ENCODE measurements at places on chromosomes 6 and 20.

DNA sequence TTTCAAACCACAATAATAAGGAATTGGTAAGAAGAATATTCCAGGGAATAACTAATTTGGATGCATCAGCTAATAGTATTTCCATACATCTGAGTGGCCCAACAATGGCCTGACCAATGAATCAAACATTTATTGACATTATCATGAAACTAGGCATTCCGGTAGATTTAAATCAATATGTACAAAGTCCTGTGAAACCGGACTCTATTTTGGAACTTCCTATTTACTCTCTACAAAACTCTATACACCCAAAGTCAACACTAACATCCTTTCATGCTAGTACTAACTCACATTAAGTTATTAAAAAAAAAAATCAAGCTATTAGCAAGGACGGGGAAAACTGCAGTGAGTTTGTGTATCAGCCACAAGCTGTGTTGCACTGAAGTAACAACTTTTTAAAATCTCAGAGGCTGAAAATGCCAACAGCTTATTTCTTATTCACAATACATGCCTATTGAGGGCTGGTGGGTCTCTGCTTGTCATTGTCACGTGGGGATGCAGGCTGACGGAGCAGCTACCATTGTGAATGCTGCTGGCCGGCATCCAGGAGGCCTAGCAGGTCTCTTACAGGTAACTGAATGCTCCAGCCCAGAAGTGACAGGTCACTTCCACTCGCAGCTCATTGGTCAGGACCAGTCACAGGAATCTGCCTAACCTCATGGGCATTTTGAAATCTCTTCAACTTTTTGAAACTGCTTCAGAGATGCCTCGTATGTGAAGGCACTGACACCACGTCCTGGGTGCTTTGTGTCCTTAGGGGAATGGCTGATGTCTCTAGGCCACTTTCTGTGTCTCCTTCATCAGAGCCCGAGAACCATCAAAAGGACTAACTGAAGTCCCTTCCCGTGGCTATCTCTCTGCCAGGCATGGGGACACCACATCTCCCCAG is 76.3 kb downstream of the SLC22A23 start:
- no peak for DNase-seq

DNA sequence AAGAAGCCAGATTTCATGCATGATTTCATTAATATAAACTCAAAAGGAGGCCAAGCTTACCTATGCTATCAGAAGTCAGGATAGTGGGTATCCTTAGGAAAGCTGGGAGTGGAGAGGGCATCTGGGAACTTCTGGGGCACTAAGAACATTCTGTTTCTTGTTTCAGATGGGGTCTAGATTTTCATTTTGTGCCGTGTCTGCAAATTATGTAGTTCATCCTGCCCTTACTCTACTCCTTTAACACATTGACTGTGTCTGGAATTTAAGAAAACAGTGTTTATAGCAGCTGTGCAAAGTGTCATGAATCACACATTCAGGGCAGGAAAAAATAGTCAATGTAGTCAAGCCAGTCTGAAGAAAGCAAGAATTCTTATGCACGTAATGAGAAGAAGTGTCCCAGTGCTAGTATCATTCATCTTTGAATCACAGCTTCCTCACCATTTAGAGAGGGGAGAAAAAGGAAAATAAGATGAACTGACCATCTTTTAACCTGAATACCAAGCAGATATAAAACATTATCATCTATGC is 11.6 kb upstream of the SPTLC3 start:
- no peak for DNase-seq

- no peak for DNase-seq
Observed at GRCh38 chr6:141576751-141577150, 556.0 kb upstream of the GJE1 start.

- DNase-seq, result no peak
Observed at GRCh38 chr6:41047745-41048732, 5.0 kb upstream of the APOBEC2 start.

- no peak for DNase-seq
Observed at GRCh38 chr6:43246301-43247113, 3.2 kb downstream of the TTBK1 start.

GRCh38 chr6:38180586-38180985 is 361.1 kb downstream of the ZFAND3 start:
- DNase-seq, result no peak

DNA sequence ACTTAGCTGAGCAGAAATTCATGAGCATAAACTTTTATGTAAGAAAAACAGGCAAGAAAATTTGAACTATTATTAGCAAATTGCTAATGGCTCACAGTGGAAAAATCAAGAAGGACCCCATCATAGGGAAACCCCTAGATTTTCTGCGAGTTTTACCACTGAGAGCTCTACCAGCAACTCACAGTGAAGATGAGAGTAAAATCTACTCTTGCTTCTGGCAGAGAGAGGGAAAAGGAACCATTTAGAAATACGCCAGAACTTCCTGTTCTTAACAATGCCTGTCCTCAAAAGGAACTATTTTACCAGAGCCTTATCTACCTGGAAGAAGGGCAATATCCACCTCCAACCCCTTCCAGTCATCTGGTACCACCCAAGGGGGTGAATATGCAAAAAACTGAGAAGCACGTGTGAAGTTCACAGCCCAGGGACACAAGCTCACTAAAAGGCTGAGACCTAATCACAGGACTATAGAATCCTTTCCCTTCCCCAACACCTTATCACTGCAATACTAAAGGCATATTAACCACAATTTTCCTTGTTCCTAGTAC is 34.4 kb upstream of the ASF1A start:
- no peak for DNase-seq

DNA sequence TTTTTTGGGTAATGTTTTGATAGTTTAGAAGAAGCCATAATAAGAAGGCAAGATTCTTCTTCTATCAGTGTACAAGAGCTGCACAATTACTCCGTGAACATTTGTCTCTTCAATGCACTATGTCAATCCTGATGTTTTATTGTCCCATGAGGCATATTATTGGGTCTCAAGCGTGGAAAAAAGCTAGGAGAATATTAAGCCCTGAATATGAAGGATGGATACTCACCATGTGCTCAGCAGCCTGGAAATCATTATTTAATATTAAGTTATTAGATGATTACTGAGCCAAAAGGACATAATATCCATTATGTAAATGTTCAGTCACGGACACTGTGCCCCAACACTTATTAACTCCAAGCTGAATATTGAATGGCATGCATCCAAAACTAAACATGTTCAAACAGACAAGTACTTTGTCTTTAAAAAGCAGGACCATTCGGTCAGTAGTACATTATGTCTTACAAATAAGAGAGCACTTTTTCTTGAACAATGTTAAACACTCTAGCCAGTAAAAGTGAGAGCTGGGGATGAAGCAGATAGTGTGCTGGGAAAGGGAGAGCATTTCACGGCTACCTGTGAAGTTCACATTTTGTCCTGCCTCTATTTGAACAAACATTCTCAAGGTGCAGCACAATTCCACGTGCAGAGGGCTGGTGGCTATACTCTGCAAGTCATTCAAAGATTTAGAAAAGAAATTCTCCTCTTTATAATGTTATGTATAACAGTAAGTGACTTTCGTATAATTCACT is 70.6 kb upstream of the CNR1 start:
- DNase-seq, result no peak

DNA sequence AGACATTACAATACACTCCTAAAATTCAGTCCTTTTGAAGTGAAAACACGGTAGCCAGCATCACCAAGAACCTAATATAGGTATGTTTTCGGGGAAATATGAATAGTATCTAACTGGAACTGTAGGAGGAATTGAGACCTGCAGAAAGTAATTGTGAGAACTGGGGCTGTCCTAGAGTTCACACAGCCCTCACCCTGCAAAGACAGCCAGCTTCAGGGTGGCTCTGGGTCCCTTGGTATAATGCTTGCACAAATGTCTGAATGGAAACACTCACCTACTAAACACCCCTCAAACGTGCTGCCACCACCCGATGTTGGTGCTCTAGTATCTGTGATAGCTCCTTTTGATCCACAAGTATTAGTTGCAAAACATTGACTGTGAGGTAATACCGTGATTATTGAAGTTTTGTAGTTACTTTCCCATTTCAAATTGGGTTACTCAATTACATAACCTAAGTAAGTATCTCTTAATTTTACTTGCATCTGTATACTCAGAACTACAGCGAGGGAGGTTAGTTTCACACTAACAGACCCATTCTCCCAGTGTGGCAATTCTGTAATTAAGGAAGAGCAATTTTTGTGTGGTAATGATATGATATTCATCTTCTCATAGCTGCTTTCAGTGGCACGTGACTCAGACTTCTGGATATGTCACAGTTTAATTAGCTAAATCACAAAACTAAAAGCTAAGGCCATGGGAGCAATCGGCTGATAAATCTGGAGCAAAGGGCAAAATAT is 129.5 kb downstream of the INSM1 start:
- no peak for DNase-seq

DNA sequence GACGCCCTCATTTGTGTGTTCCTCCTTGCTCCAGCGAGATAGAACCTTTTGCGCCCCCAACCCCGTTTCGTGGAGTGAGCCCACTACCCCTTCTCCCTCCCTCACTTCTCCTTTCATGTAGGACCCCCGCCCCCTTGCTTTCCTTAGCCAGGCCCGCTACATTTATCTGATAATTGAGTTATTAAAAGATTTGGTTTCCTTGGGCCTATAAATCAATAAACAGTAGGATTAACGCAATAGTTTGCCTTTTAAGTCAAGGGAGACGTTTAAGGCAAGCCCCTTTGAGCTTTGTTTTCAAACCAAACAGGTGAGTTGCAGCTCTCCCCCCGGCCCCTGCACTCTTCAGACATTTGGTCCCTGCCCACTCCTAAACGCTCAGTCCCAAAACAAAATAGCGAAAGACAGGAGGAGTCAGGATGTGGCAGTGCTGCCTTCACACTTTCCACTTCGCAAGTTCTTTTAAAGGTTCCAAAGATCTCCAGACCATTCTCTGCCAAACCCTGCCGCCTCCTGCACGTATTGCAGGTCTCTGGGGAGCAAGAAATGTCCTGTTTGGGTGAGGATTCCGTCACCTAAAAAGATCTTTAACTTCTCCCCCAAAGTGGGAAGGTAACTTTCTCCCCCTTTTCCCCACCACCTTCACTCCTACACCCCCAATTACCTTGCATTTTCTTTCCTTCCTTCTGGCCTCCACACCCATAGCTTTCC is 27.6 kb downstream of the TFAP2B start:
- no peak for DNase-seq

DNA sequence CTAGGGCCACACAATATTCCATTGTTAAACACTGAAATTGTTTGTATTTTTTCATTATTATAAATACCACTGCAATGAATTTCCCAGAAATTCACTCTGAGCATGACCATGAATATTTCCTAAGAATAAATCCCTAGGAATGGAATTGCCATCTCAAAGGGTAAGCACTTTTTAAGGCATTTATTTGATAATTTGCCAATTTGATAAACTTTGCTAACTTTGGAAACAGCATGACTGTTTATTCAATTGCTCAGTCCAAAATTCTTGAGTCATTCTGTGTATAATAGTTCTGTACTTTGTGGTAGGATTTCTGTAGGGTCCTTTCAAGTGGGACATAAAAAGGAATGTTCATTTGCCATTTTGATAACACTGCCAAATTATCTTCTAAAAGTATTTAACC is 44.2 kb upstream of the TOX2 start:
- DNase-seq, result no peak

DNA sequence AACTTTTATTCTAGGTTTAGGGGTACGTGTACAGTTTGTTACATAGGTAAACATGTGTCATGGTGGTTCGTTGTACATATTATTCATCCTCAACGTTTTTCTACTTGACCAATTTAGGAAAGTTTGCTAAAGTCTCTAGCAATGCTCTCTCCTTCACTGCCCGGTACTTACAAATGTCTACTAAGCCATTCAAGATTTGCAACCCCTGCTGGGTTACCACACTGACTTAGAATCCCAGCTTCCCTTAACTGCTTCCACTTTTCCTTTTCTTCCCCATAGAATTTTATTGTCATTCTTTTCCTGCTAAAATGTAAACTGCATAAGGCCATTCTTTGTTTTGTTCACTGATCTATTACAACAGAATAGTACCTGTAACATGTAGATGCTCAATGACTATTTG is 97.4 kb downstream of the SMPDL3A start:
- DNase-seq, result no peak

DNA sequence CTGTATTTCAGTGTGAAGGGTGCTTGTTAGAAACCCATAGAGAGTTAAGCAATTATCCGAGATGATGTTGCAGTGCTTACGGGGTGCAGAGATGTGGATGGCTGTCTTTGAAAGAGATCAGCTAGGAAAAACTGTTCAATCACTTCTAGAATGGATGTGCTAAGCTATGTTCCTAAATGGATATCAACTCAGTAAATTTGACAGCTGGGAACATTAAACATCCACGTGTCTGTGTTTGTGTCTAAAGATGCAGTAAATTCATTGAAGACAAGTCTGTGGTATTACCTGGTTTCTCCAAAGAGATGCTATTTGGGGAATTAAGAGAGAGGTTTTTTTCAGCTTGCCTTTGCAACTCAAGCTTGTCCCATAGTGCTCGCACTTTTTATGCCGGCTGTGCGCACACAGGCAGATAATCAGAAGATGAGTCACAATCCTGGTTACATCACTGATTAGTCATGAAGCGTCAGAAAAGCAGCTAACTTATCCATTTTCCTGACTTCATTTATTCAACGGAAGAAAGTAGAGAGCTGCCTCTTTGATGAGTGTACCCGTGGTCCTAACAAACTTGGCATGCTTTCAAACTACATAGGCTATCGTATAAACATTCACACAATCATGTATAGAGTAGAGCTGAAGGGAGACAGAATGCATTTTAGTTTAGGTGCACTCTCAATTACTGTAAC is 691.7 kb upstream of the SLC35B3 start:
- DNase-seq, result no peak

DNA sequence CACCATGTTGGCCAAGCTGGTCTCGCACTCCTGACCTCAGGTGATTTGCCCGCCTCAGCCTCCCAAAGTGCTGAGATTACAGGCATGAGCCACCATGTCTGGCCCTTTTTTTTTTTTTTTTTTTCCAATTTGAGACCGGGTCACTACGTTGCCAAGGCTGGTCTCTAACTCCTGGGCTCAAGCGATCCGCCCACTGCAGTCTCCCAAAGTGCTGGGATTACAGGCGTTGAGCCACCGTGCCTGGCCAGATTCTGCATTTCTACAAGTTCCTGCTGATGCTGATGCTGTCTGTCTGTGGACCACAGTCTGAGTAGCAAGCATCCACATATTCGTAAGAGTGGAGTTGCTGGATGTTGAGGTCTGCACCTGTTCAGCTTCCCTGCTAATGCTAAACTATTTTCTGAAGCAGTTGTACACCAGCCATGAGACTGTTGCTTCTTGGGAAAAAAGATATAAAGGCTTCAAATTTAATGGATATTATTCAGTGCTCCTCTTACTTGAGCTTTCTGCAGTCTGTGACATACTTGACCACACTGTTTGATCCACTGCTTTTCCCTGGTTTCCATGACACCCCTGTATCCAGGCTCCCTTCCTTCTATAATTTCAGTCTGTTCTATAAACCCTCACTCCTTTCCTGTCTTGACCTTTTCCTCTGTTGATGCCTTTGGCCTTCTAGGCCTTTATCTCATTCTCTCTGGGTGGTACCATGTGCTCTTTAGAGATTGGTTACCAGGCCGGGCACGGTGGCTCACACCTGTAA is 10.1 kb upstream of the ZBTB12 start:
- DNase-seq, result no peak

Measured in NCI-H187 (cell line).